ENCODE measurements at places on chromosomes 1 and 21.

DNA sequence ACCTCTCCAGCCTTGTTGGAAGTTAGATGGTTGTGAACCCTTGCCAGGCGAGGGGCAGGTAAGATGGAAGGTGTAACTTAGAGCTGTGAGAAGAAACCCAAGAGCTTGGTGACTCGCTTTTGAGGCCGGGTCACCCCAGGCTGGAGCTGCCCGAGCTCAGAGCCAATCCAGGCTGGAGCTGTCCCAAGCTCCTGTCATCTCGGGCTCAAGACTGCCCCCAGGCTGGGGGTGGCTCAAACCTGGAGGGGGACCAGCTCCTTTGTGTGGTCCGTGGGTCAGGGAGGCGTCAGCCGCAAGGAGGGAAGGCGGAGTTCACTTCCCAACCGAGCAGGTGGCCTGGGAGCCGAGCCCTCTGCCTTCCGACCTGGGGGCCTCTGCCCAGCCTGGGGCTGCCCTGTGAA lies 2.0 kb downstream of the HUNK start:
- no peak for DNase-seq

- DNase-seq = no peak
Observed at GRCh38 chr1:150512846-150513245, 2.7 kb upstream of the FALEC start.

DNA sequence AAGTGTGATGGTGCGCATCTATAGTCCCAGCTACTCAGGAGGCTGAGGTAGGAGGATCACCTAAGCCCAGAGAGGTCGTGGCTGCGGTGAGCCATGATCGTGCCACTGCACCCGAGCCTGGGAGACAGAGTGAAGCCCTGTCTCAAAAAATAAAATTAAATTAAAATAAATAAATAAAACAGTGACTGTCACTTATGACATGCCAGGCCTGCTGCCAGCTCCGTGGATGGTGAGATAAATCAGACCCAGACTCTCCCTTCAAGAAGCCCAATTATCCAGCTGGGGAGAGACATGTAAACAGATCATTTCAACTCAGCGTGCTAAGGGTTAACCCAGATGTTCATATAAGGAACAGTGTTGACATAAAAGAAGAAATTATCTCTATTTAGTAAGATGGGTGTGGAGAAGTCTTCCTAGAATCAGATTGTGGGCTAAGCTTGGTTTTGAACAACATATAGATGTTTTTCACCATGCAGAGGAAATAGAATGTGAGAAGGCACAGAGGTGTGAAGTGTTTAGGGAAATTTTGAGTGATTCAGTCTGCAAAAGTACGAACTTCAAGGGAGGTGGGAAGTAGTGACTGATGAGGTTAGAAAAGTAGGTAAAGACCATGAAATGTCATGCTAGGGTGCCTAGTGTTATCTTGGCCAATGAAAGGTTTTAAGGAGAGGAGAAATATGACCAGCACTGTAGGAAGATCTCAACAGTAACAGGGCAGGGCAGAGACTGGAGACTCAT lies 18.3 kb downstream of the YARS1 start:
- DNase-seq = peak; percentile 55

DNA sequence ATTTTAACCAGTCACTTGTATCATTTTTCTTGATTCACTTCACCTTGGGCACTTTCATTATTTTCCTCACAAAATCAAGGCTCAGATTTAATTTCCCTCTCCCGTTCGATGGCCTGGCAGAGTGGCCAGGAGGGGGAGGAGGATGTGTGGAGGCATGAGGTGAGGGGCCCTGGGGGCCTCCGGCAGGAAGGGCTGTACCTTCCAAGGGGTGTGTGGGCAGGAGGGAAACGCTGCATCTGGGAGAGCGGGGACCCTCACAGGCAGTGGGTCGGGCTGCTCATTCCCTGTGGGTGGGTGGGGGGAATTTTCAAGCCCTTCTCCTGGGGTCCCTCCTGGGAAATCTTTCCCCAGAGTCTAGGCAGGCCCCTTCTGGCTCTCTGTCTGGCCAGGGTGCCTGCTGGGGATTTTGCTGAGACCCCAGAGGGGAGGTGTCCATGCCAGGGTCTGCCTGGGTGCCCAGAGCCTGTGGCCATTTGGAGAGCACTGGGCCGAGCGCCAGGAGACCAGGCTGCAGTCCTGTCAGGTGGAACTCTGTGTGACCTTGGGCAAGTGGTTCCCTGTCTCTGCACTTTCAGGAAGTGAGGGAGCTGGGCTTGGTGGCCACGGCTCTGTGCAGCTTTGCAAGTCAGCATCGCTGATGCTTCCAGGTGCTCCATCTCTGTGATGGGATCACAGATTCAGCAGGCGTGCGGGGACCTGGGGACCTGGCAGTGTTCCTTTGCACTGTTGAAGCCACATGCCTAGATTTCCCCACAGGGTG lies 81.9 kb upstream of the C1orf174 start:
- no peak for DNase-seq

DNA sequence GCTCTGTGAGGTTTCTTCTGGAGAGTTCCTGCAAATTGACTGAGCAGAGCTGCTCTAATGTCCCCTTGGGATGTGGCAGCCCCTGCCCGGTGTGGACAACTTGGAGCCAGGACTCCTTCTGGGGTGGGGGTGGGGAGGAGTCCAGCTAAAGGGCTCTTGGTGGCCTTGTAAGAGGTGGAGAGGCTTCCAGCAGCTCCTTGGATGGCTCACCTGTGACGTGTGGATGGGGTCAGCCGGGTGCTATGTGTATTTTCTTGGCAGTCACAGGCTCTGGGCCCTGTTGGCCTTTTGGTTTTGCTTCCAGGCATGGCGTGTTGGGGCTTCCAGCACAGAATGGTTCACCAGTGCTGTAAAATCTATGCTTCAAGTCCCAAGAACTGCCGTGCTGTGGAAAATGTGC lies 38.2 kb downstream of the TRAPPC10 start:
- DNase-seq = no peak

DNA sequence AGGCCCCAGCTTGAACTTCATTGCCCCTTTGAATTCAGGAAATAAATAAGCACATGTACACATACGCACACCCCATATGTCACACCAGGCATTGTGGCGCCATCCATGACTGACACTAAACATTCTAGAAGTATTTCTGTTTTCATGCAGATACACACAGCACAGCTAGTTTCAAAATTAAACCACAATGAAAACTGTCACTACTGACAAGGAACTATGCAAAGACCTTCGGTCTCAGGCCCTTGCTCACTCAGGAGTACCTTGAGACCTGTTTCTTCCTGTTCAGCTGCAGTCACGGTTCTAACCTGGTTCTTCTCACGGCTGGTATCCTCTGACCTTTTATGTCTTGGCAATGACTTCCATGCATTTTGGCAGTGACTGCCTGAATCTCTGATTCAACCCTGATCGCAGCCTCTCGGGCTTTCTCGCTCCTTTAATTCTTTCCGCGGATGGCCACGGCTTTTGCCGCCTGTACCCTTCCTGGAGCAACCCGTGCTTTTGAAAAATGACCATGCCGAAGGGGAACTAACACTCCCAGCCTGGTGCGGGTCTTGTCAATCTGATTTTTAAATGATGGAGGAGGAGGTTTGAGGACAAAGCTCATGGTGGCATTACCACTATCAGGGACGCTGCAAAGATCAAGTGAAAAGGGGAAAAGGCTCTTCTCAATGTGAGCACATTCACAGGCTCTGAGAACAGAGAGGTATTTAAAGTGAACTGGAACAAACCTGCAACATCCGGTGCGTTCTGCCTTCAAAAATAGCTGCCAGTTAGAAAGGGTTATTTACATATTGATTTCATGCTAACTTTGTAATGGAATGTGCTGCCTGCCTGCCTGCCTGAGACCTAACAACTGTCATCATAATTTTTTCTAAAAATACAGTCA lies 384.6 kb downstream of the RRAGC start:
- no peak for DNase-seq

DNA sequence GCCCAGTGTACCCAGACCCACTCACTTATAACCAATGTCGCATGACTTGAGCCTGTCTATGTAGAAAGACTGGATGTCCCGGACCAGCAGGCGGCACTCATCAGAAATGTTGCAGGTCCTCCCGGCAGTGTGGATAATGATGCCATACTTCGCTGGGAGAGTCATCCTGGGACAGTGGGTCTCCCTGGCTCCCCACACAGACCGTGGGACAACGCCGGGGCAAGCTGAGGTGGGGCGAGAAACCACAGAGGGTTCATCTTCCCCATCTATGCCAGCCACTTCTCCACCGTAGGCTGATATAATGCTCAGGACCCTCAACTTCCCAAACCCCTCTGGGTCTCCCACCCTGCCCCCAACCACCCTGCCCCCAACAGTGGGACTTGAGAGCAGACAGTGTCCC lies 8.3 kb downstream of the PGLYRP4 start:
- DNase-seq = no peak

DNA sequence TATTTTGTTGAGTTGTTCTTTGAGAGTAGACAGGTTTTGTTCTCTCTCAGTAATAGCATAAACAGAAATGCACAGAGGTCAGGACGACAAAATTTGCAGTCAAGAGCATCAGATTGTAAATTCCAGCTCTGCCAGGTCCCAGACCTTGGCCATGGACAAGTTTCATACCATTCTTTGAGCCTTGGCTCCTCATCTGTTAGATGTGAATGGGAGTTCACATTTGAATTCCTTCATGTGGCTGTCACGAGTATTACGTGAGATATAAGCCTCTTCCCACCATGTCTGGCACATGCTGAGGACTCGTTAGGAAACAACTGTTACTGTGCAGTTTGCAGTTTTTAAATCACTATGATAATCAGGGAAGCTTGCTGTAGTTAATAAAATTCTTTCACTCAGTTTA lies 93.2 kb upstream of the KCTD3 start:
- no peak for DNase-seq

DNA sequence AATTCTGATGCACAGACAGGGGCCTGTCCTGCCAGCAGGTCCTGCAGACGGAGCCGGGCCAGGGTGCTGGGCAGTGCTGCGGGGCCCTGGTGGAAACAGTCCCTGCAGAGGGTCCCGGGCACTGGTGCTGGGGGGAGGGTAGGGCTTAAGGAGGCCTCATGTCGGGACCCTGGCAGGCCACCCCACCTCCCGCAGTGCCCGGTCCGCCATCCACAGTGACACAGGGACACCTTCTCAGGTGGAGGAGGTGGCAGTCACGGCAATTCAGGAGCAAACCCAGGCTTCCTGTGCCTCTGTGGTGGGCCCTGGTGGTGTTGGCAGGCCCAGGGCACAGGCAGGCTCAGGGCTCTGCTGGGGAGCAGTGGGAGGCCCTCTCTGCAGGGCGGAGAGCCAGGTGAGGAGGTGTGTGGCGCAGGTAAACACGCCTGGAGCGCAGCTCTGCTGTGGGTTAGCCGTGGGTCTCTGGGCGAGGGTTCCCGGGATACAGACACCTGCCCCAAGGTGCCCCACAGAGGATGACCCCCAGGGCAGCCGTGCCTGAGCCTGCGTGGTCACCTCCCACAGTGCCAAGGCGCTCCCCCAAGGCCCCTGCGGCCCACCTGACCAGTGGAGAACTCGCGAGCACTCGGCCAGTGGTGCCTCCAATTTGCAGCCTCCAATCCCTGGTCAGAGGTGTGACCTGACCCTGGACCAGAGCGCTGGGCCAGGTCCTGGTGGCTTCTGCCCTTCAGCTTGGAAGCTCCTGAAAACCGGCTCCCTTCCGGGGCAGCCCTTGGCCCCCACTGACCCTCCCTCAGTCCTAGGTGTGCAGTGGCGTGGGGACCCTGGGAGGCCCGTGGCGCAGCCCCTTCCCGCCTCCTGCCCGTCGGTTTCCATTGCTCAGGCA lies 19.2 kb downstream of the COL18A1 start:
- DNase-seq = no peak

- DNase-seq = peak; percentile 76
Observed at GRCh38 chr1:9128520-9129265, at the start of gene GPR157. Gene GPR157 (minus strand): TSS chr1:9129102. CDS start chr1:9129027, 75 bp downstream.

- DNase-seq = no peak
Observed at GRCh38 chr1:154969860-154970452, 591 bp downstream of the SHC1 start.

DNA sequence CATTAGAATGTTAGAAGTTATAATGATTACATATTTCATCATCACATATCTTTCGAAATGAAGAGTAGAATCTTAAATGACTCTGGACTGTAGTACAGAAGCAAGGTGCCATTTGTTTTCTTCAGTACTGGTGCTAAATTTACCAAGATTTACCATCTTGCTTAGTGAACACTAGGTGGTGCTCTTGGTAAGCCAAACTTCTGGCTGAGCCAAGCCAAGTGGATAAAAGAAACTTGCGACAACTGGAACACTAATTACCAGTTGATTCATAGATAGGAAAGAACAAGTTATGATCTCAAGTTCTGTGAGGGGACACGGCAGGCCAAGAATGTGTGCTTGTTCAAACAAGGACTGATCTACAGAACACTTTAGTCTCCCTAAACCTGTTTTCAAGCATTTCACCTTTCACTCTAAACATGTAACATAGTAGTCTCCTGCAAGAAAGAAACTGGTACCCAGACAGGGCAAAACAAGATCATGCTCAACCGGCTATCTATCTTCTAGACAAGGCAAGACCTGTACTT lies 19.8 kb downstream of the SPRTN start:
- DNase-seq = peak; percentile 53

DNA sequence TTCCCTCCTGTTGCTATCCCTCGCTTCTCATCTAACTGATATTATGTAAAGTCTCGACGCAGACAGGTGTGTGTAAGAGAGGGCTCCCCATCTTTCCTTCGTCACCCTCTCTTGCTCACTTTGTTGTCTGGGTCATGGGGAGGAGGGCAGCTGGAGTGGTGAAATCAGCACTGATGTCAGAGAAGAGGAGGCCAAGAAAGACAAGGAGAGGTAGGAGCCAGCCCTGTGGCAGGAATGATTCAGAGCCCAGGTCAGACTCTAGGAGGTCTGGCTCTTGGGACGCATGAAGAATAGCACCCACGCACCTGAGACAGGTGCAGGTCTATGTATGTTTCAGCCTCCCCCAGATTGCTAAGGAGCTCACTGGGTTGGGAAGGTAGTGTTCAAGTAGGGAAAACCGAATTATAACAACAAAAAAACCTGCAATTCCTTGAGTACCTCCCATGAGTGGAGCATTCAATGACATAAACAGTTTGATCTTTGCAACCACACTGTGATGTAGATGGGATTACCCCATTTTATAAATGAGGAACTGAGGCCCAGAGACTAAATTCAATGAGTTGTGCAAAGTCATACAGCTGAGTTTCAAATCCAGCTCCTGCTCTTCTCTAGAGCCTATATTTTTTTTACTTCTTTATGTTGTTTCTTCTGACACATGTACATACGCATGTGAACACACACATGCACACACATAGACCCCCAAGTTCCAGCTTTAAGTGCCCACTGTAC lies 10.4 kb downstream of the NUAK2 start:
- no peak for DNase-seq

DNA sequence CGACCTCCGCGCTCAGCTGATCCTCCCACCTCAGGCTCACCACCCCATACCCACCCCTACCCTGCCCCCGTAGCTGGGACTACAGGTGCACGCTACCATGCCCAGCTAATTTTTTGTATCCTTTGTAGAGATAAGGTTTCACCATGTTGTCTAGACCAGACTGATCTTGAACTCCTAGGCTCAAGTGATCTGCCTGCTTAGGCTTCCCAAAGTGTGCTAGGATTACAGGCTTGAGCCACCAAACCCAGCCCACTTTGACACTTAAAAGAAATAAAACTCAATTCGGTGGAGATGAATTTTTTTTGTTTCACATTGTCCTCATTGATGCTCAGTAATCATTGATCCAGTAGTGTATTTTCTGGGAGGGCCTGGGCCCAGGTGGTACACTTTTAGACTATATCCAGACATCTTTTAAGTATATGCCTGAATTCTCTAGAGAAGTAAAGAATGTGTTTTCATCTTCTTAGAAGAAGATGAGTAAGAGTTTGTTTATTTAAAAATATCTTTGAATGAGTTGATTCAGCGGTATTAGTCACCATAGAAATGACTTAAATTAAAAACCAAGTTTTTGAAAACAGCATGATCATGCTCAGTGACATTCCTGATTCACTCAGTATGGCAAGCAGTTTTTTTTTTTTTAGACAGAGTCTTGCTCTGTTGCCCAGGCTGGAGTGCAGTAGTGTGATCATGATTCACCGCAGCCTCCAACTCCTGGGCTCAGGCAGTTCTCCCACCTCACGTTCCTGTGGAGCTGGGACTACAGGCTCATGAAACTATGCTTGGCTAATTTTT lies 57.8 kb downstream of the EPB41 start:
- DNase-seq = no peak

Measured in CD4-positive, alpha-beta memory T cell (primary cell).